Upper lobe of right lung (tissue), 1 donor: ENCODE measurements at places on chromosomes 4 and X.

DNA sequence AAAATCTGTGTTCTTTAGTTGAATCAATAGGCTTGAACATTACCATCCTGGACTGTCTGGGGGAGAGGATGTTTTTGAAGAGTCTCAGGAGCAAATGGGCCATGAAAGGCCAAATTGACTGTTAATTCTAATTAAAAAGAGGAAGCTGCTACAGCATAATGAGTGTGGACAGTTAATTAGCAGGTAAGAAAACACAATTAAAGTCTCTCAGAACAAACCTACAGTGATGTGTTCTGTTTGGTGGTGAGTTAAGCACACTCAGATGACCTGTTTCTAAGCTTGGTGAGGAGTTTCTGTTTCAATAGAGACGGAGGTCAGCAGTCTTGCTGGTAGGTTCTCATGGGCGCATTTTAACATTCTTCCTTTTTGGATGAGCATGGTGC is 68.1 kb downstream of the DRD5 start:
- H3K27ac ChIP-seq: no peak overlapping the region
- H3K4me3 ChIP-seq: no peak overlapping the region
- no peaks in the 10 kb centered on the region for H3K36me3 ChIP-seq
- no peaks in the 10 kb centered on the region for H3K4me1 ChIP-seq
- no peaks in the 10 kb centered on the region for H3K27me3 ChIP-seq

GRCh38 chrX:109862433-109862832 is 129.4 kb upstream of the ACSL4 start:
- H3K27ac ChIP-seq: no peak overlapping the region
- H3K4me1 ChIP-seq: peaks cover 1% of the 10 kb centered on the region
- DNase-seq: no peak
- H3K27me3 ChIP-seq: no peaks in the 10 kb centered on the region
- no peak overlapping the region for H3K4me3 ChIP-seq

DNA sequence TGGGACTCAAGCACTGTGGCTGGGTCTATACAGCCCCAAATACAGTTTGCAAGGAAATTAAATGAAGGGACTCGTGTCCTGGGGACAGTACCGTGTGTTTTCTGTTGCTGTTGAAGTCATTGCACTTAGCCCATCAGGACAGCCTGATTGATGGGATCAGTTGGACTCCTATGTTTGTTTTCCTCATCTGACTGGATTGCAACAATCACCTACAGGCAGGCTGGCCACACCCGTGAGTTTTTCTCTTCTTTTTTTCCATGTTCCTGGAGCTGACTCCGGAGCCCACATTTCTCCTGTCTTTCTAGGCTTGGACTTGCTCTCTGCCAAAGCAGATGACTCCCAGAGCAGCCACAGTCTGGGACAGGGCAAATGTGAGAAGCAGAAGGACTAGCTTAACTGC is 38.1 kb downstream of the RTL9 start:
- H3K4me3 ChIP-seq: no peak overlapping the region
- H3K27ac ChIP-seq: no peak overlapping the region
- no peaks in the 10 kb centered on the region for H3K36me3 ChIP-seq
- H3K27me3 ChIP-seq: no peaks in the 10 kb centered on the region
- no peaks in the 10 kb centered on the region for H3K4me1 ChIP-seq

DNA sequence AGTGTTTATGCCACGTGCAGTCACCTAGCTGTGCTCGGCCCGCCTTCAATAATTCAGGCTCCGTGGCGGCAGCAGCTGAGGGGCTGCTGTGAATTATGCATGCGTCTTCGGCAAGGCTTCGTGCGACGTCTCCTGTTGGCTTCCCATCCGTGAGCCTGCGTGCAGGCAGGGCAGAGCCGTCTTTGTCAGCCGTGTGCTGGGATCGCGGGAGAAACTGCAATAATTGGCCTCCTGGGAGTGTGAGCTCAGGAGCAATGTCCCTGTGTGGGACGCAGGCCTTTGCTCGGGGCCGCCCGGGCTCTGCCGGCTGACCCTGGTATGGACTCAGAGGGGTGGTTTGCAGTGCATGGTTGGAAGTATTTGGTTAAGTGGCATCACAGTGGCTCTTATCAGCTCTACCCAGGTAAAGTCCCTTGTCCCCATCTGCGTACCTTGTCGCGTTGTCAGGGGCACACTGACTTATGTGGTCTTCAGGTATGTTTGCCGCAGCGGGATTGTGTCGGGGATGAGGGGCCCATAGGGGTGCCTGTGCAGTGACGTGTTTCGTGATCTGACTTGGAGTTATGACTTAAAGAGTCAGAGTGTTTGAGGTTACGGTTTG is 34.5 kb upstream of the HGFAC start:
- H3K4me1 ChIP-seq: no peaks in the 10 kb centered on the region
- no peak overlapping the region for H3K27ac ChIP-seq
- H3K36me3 ChIP-seq: no peaks in the 10 kb centered on the region
- peak; percentile 42 for DNase-seq
- no peaks in the 10 kb centered on the region for H3K27me3 ChIP-seq

DNA sequence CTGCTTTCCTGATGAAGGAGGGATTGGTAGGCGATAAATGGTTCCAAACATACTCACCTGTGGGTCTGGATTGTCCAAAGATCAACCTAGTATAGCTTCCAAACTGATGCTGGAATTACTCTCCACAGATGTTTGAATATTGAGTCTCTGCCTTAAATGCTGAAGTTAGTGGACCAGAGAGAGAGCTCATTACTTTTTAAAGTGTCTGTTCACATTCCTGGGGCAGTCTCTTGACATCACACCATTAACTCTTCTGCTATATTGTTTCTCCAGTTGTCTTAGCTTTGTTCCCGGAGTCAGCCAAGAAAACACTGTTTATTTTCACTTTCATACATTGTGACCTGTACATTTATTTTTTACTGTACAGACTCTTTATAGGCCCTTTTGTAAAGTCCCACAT is 35.4 kb downstream of the ARHGEF38 start:
- peaks cover 9% of the 10 kb centered on the region for H3K4me1 ChIP-seq
- no peaks in the 10 kb centered on the region for H3K36me3 ChIP-seq
- no peak for DNase-seq
- no peak overlapping the region for H3K4me3 ChIP-seq
- H3K27me3 ChIP-seq: no peaks in the 10 kb centered on the region
- H3K27ac ChIP-seq: peak overlapping the region; percentile 31

GRCh38 chr4:77156912-77157858 is at the start of gene CCNG2:
TSS of gene CCNG2 (plus strand) at chr4:77157207. CDS start at chr4:77158533, 1,326 bp downstream.
- peaks cover 33% of the 10 kb centered on the region for H3K36me3 ChIP-seq
- peak; percentile 90 for DNase-seq
- H3K4me3 ChIP-seq: peak within 1 kb of the TSS; percentile 100
- H3K27me3 ChIP-seq: no peaks in the 10 kb centered on the region

- no peaks in the 10 kb centered on the region for H3K27me3 ChIP-seq
- no peak for DNase-seq
- no peaks in the 10 kb centered on the region for H3K36me3 ChIP-seq
These were observed 110.5 kb downstream of the ANXA3 start for GRCh38 chr4:78661921-78662521.

DNA sequence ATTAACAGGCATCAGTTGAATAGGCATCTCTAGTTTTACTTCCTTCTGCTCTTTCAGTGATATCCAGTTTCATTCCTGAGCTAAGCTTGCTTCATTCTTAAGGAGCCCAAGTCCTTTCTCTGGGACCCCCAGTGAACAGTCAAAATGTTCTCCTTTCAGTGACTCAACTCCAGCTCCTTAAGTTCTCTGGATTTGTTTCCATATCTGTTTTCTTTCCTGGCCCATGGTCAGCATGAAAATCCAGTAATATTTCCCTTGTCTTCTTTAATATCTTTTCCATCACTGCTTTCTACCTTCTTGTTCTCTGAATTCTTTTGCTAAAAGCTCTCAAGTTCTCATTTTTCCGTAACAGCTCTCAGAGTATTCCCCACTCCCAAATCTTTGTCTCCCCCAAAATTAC is 25.5 kb downstream of the ADGRL3 start:
- DNase-seq: no peak
- H3K27me3 ChIP-seq: no peaks in the 10 kb centered on the region
- no peaks in the 10 kb centered on the region for H3K4me1 ChIP-seq
- H3K4me3 ChIP-seq: no peak overlapping the region
- no peak overlapping the region for H3K27ac ChIP-seq

DNA sequence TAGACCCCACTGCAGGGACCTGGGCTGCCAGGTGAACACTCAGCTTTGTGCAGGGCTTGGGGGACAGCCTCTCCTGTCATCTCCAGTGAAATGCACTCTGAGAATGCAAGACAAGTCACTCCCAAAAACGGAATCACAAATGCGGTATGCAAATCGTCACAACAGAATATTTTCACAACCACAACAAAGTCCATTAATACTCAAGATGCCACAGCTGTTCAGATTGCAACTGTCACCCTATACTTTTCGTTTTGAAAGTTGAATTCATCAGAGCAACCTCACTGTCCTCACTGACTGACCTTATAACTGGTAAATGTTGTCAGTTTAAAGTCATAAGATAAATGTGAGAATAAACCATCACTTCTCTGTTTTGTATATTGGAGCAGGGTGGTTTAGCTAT is 16.6 kb downstream of the JAKMIP1 start:
- H3K4me3 ChIP-seq: no peak overlapping the region
- H3K27ac ChIP-seq: no peak overlapping the region
- H3K36me3 ChIP-seq: no peaks in the 10 kb centered on the region
- no peak for DNase-seq

- no peaks in the 10 kb centered on the region for H3K4me1 ChIP-seq
- H3K36me3 ChIP-seq: no peaks in the 10 kb centered on the region
- no peak overlapping the region for H3K27ac ChIP-seq
These were observed 368.5 kb upstream of the GRID2 start for GRCh38 chr4:91935217-91935616.
